ENCODE measurements at places on chromosomes 5 and 9. TPM values are rescaled to one million over a fixed set of nuclear protein-coding genes. Genes with fewer than 3 reads are reported as not detected.

The GFRA3 gene
- 2.4 TPM for total RNA-seq

The FST gene
- 0.77 TPM for total RNA-seq

The PCDHGB6 gene
- 2.5 TPM for total RNA-seq

The GCNT4 gene
- 3.0 TPM for total RNA-seq

The ADGRV1 gene
- total RNA-seq, result 23.2 TPM

The DMXL1 gene
- 30.0 TPM for total RNA-seq

The ADAMTS2 gene
- 0.05 TPM for total RNA-seq

The CDH12 gene
- not detected for total RNA-seq

The FCN2 gene
- not detected for total RNA-seq

GRCh38 chr5:172274951-172275753 lies 8.4 kb downstream of the UBTD2 start:
- H3K4me1 ChIP-seq, result no peaks in the 10 kb centered on the region
- H3K4me3 ChIP-seq, result no peak overlapping the region
- H3K27ac ChIP-seq, result no peak overlapping the region
- no peaks in the 10 kb centered on the region for H3K27me3 ChIP-seq
- DNase-seq, result no peak

DNA sequence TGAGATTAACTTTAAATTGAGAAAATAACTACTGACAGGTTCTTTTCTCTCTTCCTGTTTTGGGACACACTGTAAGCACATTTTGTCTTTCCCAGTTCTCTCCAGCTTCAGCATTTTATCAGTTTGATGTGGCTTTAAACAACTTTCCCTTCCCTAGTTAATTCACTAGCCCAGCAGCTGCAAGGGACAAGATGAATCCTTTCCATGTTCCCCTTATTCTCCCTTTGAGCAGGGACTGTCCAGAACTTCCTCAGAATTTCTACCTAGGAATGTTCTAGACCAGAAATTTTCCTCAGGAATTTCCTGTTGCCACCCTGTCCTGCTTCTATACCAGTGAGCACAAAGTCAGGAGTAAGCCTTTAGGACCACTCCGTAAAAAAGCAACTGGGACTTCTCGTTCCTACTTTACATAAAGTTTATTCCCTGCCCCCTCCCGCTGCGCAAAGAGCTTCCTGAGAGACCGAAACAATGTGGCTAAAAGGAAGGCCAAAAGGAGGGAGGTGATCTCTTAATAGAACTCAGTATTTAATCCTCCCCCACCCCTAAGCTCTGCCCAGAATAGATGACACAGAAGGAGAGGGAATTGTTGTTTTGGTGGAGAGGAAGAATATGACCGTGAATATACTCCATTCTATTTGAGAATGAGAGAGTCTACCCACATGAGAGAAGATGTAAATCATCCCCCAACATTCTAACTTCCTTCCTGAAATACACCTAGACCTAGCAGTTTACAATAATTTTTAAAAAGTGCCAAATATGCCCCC lies 61.9 kb downstream of the GLIS3 start:
- H3K4me3 ChIP-seq, result no peak overlapping the region
- peaks cover 11% of the 10 kb centered on the region for H3K4me1 ChIP-seq
- no peak for DNase-seq
- peak overlapping the region; percentile 62 for H3K27ac ChIP-seq

- no peak for DNase-seq
- H3K27me3 ChIP-seq, result no peaks in the 10 kb centered on the region
- peak overlapping the region; percentile 95 for H3K27ac ChIP-seq
- peak overlapping the region; percentile 52 for H3K4me3 ChIP-seq
- H3K36me3 ChIP-seq, result no peaks in the 10 kb centered on the region
Measured at GRCh38 chr5:36877667-36878391, 1.3 kb downstream of the NIPBL start.

DNA sequence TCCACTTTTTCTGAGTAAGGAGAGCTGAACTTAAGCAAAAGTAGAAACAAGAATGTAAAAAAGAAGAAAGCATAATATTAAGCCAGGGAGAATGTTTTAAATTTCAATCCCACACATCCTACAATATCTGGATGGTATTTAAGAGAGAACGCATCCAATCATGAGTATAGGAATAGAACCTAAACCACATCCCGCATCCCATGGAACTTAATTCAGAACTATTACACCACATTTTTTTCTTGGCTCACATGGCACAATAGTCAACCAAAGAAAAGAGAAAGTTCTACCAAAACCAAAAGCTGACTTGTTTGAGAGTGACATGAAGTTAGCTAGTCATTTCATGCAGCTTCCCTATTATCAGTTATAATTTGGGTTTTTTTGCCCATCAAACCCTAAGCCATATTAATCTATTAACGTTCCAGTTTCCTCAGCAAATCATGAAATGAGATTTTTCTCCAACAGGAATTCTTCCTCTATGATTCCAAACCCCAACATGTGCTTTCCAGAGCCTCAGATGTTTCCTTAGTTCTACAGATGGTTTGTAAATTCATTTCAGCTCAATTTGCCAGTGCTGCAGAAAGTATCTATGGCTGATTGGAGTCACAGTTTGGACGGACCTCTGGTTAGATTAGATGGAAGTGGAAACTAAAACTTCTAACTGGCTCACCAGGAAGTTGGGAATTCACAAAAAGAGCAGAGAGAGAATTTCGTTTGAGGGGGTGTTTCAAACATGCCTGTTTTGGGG lies 22.5 kb downstream of the ADAMTSL1 start:
- H3K4me3 ChIP-seq, result no peak overlapping the region
- no peaks in the 10 kb centered on the region for H3K27me3 ChIP-seq
- no peaks in the 10 kb centered on the region for H3K4me1 ChIP-seq
- DNase-seq, result no peak

- no peak overlapping the region for H3K27ac ChIP-seq
- no peak for DNase-seq
- H3K27me3 ChIP-seq, result no peaks in the 10 kb centered on the region
- H3K4me1 ChIP-seq, result no peaks in the 10 kb centered on the region
- no peak overlapping the region for H3K4me3 ChIP-seq
Measured at GRCh38 chr9:112873773-112874405, 16.8 kb downstream of the SLC46A2 start.

DNA sequence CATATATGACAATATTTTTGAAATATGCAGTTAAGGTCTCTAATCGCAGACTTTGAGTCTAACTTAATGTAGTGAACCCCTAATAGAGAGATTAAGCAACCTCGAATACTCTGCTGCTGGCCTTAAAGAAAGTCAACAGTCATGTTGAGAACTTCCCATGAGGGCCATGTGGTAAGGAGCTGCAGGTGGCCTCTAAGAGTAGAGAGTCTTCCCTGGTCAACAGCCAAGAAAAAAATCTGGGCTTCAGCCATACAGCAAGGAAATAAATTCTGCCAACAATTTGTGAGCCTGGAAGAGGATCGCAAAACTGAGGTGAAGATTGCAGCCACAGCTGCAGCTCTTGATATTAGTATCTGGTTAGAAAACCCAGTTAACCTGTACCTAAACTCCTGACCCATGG lies 935.2 kb upstream of the TYRP1 start:
- no peak for DNase-seq
- H3K4me3 ChIP-seq, result no peak overlapping the region
- no peaks in the 10 kb centered on the region for H3K36me3 ChIP-seq
- no peak overlapping the region for H3K27ac ChIP-seq
- no peaks in the 10 kb centered on the region for H3K27me3 ChIP-seq

- H3K27ac ChIP-seq, result no peak overlapping the region
- no peak overlapping the region for H3K4me3 ChIP-seq
- H3K27me3 ChIP-seq, result no peaks in the 10 kb centered on the region
- DNase-seq, result no peak
- H3K4me1 ChIP-seq, result no peaks in the 10 kb centered on the region
Measured at GRCh38 chr9:99193466-99193821, 28.3 kb downstream of the ALG2 start.

GRCh38 chr9:82600536-82601292 lies 462.2 kb downstream of the RASEF start:
- peaks cover 26% of the 10 kb centered on the region for H3K4me1 ChIP-seq
- no peaks in the 10 kb centered on the region for H3K36me3 ChIP-seq
- no peak overlapping the region for H3K4me3 ChIP-seq
- no peak for DNase-seq
- no peak overlapping the region for H3K27ac ChIP-seq
- H3K27me3 ChIP-seq, result no peaks in the 10 kb centered on the region

- H3K4me3 ChIP-seq, result no peak overlapping the region
- H3K4me1 ChIP-seq, result no peaks in the 10 kb centered on the region
- no peaks in the 10 kb centered on the region for H3K36me3 ChIP-seq
- no peak for DNase-seq
- peaks cover 3% of the 10 kb centered on the region for H3K27me3 ChIP-seq
Measured at GRCh38 chr5:174281855-174282254, 236.3 kb downstream of the NSG2 start.

GRCh38 chr9:120348951-120349429 lies 231.0 kb downstream of the CDK5RAP2 start:
- DNase-seq, result peak; percentile 65
- no peak overlapping the region for H3K27ac ChIP-seq
- H3K4me3 ChIP-seq, result no peak overlapping the region
- no peaks in the 10 kb centered on the region for H3K36me3 ChIP-seq

GRCh38 chr5:139597134-139597533 lies 36.0 kb downstream of the UBE2D2 start:
- no peaks in the 10 kb centered on the region for H3K36me3 ChIP-seq
- no peak overlapping the region for H3K4me3 ChIP-seq
- peaks cover 6% of the 10 kb centered on the region for H3K4me1 ChIP-seq
- no peak overlapping the region for H3K27ac ChIP-seq
- no peak for DNase-seq

DNA sequence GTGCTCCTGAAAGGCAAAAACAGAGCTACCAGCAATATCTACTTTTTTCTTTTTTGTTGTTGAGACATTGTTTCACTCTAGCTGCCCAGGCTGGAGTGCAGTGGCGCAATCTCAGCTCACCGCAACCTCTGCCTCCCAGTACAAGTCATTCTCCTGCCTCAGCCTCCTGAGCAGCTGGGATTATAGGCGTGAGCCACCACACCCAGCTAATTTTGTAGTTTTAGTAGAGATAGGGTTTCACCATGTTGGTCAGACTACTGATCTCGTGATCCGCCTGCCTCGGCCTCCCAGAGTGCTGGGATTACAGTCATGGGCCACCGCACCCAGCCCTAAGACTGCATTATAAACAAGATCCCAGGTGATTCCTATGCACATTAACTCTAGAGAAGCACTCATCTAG lies 17.0 kb downstream of the PLPP1 start:
- no peak for DNase-seq
- no peak overlapping the region for H3K27ac ChIP-seq
- H3K4me3 ChIP-seq, result no peak overlapping the region

DNA sequence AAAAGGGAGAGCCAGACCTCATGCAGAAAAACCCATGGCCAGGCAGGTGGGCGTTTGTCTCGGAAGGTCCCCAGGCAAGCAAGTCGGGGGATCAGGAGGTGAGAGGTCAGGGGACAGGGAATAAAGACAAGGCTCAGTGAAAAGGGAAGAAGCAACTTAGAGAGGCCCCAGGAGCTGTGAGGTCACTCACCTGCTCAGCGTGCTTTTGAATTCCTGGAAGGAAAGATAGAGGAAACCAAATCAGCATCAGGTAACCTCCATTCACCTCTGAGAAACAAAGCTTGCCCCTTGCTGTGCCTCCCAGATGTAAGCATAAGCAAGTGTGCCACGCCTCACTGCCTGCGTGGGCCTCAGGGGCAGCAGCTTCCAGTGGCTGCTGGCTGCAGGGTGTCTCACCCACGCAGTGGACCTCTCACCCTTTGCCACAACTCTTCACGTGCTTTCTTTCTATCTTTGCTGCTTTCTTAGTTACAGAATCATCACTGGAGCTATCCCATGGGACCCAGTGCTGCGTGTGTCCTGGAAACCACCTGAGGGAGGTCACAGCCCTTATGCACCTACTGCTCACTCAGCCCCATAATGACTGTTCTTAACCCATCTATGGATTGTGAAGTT lies 6.0 kb downstream of the TRIM7 start:
- H3K27ac ChIP-seq, result no peak overlapping the region
- no peaks in the 10 kb centered on the region for H3K27me3 ChIP-seq
- H3K36me3 ChIP-seq, result no peaks in the 10 kb centered on the region
- no peak overlapping the region for H3K4me3 ChIP-seq
- H3K4me1 ChIP-seq, result peaks cover 8% of the 10 kb centered on the region

DNA sequence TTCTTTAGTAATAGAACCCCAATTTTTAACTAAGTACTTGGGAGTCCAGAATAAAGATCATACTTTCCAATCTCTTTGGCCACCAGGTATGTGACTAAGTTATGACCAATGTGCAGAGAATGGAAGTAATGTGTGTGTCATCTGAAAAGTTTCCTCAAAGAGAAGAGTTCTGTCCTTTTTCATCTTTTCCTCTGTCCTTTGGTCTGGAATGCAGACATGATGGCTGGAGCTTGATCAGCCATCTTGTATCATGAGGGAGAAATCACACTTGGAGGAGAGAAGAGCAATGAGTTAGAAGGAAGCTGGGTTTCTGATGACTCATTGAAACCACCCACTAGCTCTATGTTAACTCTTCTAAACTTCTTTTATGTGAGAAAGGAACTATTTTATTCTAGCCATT lies 5.5 kb upstream of the CPEB4 start:
- H3K27ac ChIP-seq, result no peak overlapping the region
- H3K4me3 ChIP-seq, result no peak overlapping the region
- DNase-seq, result no peak
- no peaks in the 10 kb centered on the region for H3K36me3 ChIP-seq

GRCh38 chr5:168773226-168773625 lies 194.1 kb upstream of the PANK3 start:
- H3K27ac ChIP-seq, result no peak overlapping the region
- DNase-seq, result no peak
- H3K27me3 ChIP-seq, result 0 out of 2 replicates have a peak, but pooled peaks cover 1% of the 10 kb centered on the region
- H3K4me1 ChIP-seq, result no peaks in the 10 kb centered on the region
- H3K36me3 ChIP-seq, result no peaks in the 10 kb centered on the region
- no peak overlapping the region for H3K4me3 ChIP-seq

DNA sequence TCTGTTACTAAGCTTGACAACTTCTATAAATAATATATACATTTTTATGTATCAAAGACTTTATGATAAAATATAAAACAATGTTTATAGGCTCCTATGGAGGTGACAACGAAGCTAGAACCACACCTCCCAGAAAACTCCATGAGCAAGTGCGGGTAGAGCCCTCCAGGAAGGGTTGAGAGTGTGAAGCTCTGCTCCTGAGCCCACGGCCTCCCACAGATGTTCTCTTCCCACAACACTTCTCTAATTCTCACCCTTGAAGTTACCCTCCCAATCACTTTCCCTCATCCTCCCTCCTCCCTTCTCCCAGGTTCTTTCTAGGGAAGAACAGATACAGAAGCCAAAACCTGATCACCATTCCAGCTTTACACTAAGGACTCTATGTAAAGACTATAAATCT lies 427.6 kb downstream of the SPOCK1 start:
- H3K4me1 ChIP-seq, result no peaks in the 10 kb centered on the region
- no peak overlapping the region for H3K27ac ChIP-seq
- no peaks in the 10 kb centered on the region for H3K36me3 ChIP-seq
- no peaks in the 10 kb centered on the region for H3K27me3 ChIP-seq

Data from Caco-2 (cell line).